ENCODE measurements at places on chromosomes 3 and 15.

- peak; percentile 3 for DNase-seq
Measured at GRCh38 chr3:110069761-110070160, 732.4 kb upstream of the DPPA4 start.

GRCh38 chr3:128317698-128318231, 148.9 kb downstream of the DNAJB8 start:
- DNase-seq: no peak

DNA sequence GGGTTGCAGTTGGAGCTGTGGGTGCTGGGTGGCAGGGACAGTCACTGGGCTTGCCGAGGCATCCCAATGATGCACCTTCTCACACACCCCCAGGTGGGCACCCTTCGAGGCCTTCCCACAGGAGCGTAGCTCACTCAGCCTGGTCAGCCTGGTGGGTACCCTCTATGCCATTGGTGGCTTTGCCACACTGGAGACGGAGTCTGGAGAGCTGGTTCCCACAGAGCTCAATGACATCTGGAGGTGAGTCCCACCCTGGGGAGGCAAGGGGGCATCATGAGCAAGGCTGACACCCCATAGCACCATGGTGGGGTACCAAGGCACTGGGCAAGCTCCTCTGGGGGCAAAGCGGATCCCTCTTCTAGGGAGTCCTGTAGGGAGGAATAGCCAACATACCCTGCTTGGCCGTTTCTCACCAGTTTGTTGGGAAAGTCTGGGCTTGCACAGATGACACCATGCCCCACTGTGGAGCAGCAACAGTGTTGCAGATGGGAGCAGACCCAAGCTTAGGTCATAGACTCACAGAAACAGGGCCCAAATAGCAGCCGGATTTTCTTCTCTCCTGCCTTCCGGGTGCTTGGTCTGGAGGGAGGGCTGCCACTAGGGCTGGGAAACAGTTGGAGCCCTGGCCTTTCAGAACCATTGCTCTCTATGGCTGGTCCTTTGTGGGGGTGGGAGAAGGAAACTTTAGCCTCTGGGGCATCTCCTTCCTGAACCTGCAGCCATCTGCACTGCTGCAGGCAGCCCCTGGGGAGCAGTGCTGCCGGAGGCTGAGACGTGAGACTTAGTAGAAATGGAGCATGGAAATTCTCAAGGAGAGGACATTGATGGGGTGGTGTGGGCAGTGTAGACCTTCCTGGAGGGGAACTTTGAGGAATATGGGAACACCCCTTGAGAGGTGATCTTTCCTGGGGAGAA, 5.7 kb downstream of the KLHL40 start:
- no peak for DNase-seq

- no peak for DNase-seq
Measured at GRCh38 chr15:26234976-26235767, 372.0 kb upstream of the ATP10A start.

GRCh38 chr3:128426128-128426921, 40.4 kb downstream of the DNAJB8 start:
- peak; percentile 58 for DNase-seq

- no peak for DNase-seq
Measured at GRCh38 chr3:11254876-11255275, 17.3 kb upstream of the ATG7 start.

Measured in activated T-cell treated with anti-CD3 and anti-CD28 coated beads, Interleukin-2, amount 50 U/mL, for 72 hours (primary cell).